ENCODE measurements at places on chromosomes 4 and X.

DNA sequence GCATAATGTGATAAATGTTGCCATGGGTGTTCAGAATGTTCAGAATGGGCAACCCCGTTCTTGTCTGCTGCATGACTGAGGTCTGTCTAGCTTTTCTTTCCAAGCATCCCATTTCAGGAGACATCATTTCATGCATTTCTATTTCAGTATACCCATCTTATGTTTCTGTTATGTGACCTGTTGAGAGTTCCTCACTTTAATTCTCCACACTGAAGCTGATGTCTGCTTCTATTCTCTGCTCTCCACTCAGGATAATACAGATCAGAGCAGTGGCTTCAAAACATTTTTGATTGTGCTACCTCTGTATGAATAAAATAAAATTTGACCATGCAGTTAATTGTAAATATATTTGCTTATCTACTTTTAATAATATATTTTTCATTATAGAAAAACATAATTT, 398.6 kb downstream of the ARHGAP24 start:
- DNase-seq: no peak

DNA sequence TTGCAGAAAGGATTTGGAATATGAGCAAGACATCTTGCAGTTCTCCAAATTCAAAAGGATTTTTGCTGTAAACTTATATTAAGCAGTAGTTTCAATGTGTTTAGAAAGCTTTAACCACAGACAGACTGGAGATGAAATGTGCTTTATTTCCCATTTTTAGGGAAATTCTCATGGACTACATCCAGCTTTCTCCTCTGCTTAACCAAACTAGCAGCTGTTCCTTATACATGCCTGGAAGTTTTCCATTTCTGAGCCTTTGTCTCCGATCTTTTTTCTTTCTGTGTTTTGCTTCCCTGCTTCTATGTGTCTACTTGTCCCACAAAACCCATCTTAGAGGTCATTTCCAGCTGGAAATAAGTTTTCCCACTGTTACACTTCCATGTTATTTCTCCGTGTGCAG, 41.6 kb downstream of the TMA16 start:
- DNase-seq: no peak

- no peak for DNase-seq
Observed at GRCh38 chr4:55912249-55912648, 36.5 kb upstream of the CEP135 start.

DNA sequence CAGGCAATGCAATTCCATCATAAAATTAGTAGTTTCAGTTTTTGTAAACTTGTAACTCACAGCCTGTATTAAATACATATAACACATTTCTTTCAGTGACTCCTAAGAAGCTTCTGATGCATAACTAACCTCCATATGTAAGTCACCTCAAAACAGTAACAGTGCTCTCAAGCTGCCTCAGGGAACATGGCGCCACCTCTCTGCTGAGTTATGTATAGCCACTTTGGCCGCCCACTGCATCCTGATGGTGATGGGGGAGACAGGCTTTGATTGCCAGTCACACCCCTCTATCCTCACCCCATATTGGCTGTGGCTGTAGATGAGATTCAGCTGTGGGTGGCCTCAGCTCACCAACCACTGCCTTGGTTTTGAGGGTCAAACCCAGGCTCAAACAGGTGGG, 54.3 kb downstream of the LRBA start:
- no peak for DNase-seq
